ENCODE measurements at places on chromosomes 5 and 9.

DNA sequence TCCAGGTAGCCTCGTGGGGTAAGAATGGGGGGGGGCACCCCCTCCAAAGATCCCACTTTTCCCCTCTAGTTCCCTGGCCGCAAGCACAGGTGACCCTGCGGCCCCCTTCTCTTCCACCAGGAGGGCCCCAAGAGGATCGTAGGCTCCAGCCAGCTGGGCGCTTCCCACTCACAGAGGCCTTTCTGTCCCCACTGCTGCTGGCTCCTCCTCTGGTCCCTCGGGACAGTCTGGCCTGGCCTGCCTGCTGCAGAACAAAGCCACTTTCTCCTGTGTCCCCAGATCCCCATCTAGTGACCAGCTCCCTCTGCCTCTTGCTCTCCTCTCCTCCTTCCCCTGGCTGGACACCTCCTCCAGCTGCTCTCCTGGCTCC, 534 bp upstream of the SAPCD2 start:
- no peak for DNase-seq

GRCh38 chr5:171427318-171428167, 8.1 kb downstream of the FGF18 start:
- DNase-seq: no peak

DNA sequence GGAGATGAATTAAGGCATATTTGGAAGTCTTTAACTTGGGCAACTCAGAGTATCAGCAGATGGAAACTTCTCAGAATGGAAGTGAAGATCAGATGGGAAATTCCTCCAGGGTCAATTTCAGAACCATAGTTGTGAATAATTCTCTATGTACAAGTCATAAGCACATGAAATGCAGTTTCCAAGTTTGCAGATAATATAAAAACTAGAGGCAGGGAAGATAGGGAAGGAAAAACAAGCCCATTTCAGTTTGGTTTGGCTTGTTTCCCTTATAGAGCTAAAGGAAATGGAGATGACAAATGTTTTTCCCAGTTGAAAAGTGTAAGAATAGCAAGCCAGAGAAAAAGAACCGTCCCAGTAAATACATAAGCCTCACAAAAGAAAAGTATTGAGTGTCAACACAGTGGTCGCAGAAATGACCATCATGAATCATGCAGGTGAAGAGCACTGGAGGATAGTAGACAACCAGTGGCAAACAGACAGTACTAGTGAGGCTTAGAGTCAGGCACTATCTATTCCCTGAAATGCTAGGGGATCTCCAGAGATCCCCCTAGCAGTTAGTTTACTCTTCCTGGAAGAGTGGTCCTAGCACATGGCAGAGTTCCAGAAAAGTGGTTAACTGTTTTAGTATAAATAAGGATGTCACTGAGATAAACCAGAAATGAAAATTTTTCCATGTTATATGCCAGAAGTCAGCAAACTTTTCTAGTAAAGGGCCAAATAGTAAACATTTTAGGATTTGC, 245.9 kb downstream of the SAXO1 start:
- no peak for DNase-seq

DNA sequence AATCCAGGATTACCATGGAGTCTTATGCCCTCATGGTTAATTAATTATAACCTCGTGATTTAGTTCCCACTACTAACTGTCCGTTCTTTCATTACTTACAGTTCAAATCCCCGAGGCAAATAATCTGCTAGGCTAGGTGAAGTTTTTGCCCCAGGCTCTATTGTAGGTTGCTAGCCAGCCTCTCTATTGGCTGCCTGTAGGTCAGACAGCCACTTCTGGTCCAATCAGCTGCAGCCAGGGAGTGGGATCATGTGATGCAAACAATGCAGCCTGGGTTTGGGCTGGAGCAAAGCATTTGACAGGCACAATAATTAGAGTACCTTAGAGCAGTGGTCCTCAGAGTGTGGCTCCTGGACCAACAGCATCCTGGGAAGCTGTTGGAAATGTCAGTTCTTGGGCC, 17.7 kb downstream of the TMEM252 start:
- no peak for DNase-seq

- no peak for DNase-seq
Observed at GRCh38 chr5:73170522-73170921, 2.5 kb upstream of the TMEM174 start.

DNA sequence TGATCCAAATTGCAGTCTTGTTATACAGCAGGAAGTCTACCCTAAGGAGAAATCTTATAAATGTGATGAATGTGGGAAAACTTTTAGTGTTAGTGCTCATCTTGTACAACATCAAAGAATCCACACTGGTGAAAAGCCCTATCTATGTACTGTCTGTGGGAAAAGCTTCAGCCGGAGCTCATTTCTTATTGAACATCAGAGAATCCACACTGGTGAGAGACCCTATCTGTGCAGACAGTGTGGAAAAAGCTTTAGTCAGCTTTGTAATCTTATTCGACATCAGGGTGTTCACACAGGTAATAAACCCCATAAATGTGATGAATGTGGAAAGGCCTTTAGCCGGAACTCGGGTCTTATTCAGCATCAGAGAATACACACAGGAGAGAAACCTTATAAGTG, 10.4 kb downstream of the ZNF189 start:
- DNase-seq: no peak

GRCh38 chr5:121758615-121759014, 93.1 kb upstream of the FTMT start:
- no peak for DNase-seq

GRCh38 chr5:128597156-128597555, 59.1 kb upstream of the FBN2 start:
- no peak for DNase-seq

- no peak for DNase-seq
Observed at GRCh38 chr5:118596255-118596654, 392.1 kb downstream of the DTWD2 start.

DNA sequence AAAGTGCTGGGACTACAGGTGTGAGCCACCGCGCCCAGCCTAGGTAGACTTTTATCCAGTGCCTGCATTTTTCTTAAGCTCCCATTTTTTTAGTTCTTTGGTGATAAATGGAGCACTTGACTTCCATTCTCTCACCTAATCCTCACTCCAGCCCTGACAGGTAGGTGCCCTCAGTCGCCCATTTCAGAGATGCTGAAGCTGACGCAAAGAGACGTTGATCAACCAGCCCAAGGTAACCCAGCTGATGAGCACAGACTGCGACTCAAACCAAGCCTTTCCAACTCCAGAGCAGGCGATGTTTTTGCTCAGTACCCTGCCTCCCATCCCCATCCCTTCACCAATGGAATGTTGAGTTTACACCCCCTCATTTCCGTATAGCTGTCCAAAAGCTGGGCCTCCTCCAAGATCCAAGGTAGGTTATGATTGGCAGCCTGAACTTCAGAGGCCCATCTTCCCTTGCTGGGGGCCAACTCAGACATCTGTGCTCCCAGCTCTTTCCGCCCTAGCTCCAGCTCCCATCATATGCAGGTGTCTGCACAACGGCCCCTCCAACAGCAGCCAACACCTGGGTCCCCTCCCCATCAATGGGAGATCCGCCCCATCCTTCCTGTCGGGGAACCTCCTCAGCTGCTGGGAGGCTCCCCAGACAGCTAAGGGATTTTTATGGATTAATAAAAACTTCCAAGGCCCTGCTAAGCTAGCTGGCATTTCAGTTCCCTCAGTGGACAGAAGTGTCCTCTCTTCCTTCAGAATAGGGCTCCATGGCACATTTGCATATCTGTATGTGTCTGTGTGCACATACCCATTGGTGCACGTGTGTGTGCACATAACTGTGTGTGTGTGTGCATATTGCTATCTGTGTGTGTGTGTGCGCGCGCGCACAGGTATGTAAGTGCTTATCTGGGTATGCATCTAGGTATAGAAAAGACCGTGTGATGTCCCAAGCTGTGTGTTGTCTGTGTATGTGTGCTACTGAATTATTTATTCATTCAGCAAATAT, 39.3 kb upstream of the VDAC1 start:
- no peak for DNase-seq

GRCh38 chr5:135348918-135349317, 50.1 kb downstream of the MACROH2A1 start:
- no peak for DNase-seq

- no peak for DNase-seq
Observed at GRCh38 chr5:124995421-124995820, 249.0 kb upstream of the ZNF608 start.

DNA sequence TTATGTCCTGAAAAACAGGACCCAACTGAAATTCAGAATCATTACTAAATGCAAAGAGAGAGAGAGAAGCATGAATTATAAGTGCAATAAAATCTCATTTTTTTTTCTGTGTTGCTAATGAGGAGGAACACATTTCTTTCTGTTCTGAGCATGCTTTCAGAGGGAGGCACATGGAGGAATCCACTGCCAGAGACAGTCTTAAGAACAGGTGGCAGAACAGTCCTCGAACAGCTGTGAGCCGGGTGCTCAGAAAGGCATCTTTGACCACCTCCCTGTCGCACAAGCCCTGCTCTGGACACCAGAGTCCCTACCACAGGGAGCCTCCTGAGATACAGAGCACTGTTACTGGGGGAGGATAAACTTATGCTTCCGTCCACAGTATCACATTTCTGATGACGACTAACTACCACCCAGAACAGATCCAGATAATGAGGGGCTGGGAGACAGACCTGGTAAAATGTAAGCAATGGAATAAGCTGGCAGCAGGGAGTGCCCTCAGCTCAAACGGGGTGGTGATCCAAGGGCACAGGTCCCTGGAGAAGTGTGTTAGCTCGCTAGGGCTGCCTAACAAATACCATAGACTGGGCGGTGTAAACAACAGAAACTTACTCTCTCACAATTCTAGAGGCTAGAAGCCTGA, 134.0 kb downstream of the SLC1A3 start:
- no peak for DNase-seq

DNA sequence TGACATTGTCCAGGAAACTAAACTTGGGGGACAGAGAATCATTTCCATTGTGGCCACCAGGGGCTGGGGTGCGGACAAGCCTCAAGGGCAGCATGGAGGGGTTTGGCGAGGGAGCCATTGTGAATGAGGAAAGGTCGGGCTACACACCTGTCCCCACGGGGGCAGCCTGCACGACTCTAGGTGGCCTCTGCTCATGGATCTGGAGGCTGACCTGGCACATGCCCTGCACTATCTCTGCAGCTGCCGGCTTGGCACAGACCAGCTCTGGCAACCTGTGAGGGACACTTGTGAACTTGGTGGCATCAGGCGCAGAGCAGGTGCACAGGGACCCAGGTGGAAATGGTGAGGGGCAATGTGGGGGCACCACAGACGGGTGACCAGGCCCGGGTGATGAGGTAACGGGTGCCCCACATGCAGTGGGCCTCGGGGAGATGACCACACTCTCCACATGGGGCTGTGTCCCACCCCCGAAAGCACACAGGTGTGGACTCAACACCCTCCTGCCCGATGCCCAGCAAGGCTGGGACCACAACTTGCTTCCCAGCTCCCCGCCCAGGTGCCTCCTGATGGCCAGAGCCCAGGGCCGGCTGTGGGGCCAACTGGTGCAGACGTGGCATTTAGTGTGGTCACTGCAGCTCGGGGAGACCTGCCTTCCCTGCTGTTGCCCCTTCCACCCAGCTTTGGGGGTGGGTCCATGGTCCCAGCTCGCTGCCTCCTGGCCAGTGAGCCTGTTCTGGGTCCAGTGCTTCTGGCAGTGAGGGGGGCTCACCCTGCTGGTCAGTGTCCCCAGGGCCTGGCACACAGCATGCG, 60.9 kb upstream of the UBAC1 start:
- no peak for DNase-seq

DNA sequence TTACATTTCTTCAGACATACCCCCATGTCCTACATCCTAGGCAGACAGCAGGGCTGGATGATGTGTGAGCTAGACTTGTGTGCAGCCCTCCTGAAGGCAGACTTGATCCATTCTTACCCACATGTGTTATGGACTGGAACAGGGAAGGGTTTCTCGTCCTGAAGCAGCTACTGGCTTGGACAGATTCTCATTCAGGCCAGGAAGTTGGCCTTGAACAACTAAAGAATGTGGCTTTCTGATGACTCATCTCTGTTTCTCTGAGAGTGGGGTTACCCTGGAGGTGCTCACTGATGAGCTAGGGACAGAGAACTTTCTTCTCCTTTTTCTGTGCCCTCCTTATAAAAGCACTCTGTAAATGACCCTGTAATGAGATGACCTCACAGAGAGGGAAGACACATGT, 246.5 kb downstream of the PCSK5 start:
- no peak for DNase-seq

DNA sequence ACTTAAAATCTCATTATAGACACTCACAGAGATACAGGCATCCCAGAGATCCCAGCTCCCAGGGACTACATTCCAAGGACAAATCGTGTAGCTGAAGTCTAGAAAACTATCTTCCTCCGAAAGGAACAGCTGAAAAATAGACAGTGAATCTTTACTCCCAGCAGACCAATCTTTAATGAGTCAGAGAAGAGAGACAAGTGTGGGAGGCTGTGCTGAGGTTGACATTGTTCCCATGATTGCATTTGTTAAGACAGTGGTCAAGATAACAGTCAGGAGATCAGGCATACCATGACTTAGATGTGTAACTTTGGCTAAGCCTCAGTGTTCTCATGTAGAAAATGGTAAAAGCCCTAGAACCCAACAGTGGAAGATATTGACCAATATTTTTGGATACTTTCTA, 120.7 kb downstream of the PAPPA start:
- no peak for DNase-seq

GRCh38 chr9:92634712-92635605, 35.0 kb downstream of the IPPK start:
- DNase-seq: peak; percentile 7

DNA sequence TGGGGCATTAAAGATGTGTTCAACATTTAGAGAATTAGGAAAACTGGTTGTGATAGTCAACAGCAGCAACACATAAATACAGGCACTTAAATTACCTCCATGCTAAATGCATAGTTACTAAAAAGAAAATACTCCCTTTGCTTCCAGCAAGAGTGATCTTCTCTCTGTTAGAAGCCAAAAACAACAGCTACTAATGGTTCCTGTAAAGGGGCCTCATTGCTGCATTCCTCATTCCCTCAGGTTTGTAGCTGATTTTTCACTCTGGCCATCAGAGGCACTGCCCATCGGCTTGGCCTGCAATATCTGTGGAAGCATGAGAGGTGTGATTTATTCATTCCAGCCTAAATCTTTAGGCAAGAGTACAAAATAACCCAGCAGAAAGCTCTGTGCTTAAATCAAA, 466.0 kb upstream of the ADAMTS16 start:
- DNase-seq: no peak

- no peak for DNase-seq
Observed at GRCh38 chr5:83353774-83354173, 117.8 kb upstream of the VCAN start.

- no peak for DNase-seq
Observed at GRCh38 chr5:95988094-95988493, 26.4 kb upstream of the ELL2 start.

DNA sequence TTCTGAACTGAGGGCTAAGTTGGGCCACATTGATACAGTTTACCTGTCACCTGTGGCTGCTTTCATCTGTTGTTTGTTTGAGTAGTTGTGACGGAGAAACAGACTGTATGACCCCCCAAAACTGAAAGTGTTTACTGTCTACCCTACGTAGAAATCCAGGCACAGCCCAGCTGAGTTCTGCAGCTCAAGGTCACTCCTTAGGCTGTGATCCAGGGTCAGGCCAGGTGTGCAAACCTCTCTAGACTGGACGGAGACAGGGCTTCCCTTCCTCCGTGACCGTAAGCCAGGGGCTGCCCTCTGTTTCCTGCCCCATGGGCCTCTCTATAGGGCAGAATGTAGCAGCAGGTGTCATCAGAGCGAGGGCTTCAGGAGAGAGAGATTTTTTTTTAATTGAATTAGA, 207.9 kb upstream of the OTULINL start:
- DNase-seq: no peak

GRCh38 chr9:35847792-35848572, 19.0 kb downstream of the TMEM8B start:
- no peak for DNase-seq
